ENCODE measurements at places on chromosomes 3 and 15. TPM values are rescaled to one million over a fixed set of nuclear protein-coding genes. Genes with fewer than 3 reads are reported as not detected.

GRCh38 chr3:50156549-50157493 is 1.7 kb downstream of the SEMA3F start:
- no peak for DNase-seq

- DNase-seq = no peak
Observed at GRCh38 chr3:187746442-187747281, 1.4 kb upstream of the BCL6 start.

DNA sequence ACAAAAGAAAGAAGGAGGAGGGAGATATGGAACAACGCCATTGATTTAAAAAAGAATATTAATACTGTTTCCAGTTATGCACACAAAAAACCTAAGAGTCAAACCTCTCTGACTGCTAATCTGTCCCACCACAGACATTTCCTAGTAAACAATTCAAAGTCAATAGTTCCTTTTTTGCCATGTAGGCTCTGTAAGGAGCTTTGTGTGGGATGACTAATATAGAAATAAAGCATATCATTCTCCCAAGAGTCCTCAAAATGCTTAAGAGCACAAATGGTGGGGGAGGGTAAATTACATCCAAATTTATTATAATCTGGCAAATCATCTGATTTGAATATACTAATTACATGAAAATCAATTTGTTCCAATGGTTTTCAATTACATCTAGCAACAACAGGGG is 155.9 kb upstream of the CNTN4 start:
- DNase-seq = no peak

Gene SMC4
- polyA plus RNA-seq = 104 TPM

DNA sequence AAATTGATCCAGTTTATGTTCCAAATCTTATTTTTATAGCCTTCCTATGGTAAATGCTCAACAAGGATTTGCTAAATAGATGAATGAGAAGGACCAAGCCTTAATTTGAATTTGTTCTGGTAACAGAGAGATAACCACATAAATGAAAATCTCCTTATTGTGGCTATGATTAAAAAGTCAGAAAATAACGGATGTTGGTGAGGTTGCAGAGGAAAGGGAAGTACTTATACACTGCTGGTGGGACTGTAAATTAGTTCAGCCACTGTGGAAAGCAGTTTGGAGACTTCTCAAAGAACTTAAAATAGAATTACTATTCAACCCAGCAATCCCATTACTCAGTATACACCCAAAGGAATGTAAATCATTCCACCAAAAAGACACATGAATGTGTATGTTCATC is 26.2 kb downstream of the AAGAB start:
- DNase-seq = no peak

Gene LPP
- 22.1 TPM for polyA plus RNA-seq

Gene ROPN1
- polyA plus RNA-seq = 0.12 TPM

Gene CPEB1
- 3.1 TPM for polyA plus RNA-seq

GRCh38 chr3:173287361-173287760 is 110.2 kb upstream of the NLGN1 start:
- DNase-seq = no peak

DNA sequence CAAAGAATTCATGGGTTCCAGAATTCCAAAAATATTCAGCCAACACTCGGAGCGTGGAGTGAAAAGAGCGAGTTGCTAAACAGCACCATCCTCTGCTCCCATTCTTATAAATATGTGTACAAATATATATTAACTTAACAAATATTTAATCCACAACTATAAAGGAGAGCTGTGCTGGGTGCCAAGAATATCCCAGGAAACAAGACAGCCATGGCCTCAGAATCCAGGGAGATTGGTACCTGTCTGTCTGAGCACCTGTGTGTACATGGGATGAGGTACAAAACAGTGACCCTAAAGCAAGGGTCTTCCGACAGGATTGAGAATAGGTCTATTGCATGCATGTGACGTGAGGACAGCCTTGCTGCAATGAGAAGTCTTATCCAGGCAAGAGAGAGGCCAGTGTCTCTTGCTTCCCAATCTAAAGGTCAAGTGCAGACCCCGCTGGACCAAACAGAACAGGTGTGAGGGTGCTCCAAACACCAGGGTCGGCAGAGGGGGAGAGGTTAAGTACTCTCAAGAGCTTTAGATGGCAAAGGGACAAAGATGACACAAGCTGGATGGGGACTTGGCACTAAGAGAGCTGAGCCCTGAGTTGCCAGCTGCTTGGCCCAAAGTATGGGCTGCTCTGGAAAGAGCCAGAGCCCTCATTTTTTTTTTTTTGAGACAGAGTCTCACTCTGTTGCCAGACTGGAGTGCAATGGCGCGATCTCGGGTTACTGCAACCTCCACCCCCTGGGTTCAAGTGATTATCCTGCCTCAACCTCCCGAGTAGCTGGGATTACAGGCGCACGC is 36.2 kb downstream of the HOMER2 start:
- DNase-seq = no peak

GRCh38 chr15:50916400-50916799 is 7.9 kb downstream of the AP4E1 start:
- DNase-seq = no peak

- no peak for DNase-seq
Observed at GRCh38 chr15:89370120-89370977, 35.7 kb upstream of the POLG start.

DNA sequence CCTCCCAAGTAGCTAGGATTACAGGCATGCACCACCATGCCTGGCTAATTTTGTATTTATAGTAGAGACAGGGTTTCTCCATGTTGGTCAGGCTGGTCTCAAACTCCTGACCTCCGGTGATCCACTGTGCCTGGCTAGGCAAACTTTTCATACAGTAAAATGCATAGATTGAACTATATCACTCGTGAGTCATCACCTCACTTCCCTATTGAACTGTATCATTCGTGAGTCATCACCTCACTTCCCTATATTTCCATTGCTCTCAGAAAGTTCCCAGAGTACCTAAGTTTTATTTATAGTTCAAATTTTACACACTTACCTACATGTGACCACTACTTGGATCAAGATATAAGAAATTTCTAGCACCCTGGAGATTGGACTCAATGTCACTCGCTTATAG is 73.6 kb upstream of the ACAD9 start:
- DNase-seq = no peak

DNA sequence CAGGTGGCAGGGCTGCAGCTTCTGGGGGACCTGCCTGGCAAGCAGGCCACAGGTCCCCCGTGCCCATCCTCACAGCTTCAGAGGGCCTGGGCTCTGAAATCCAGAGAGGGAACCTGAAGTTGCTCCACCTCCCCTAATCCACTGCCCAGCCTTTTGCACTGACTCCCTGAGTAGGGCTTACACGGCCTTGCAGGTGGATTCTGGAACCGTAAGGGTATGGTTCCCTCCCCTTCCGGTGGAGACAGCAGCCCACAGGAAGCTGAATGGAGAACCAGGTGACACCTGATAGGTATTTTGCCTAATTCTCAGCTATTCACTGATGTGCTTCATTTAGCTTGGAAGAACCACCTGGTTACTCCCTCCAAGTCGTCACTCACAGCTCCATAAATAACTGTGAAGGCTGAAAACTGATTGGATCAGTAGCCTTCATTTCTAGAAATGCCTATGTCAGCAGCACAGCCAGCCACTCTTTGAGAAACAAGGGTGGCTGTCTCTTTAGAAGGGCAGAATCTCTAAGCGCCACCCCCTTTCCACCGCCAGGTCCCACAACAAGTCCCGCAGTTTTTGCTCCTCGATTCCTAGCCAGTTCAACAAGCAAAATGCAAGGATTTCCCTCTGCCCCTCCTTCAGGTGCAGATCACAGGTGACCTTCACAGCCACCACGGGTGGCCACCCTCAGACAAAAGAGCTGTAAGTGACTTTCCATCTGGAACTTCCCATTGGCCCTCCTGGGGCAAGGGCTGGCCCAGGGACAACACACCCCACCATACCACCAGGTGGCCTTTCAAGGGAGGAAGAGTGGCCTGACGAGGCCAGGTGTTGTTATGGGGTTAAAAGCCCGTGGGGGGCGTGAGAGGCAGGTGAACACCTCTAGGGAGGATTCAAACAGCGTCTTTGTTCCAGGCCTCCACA is 112.9 kb downstream of the SEC22A start:
- DNase-seq = no peak

Gene NOX5
- 1.4 TPM for polyA plus RNA-seq

DNA sequence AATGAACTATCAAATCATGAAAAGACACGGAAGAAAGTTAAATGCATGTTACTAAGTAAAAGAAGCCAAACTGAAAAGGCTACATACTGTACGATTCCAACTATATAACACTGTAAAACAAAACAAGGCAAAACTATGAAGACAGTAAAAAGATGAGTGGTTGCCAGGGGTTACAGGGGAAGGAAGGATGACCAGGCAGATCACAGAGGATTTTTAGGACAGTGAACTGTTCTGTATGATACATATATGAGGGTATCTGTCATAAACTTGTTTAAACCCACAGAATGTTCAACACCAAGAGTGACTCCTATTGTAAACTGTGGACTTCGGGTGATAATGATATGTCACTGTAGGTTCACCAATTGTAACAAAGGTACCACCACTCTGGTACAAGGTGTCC is 60.6 kb downstream of the CHSY1 start:
- DNase-seq = no peak

Gene KNL1
- 20.3 TPM for polyA plus RNA-seq

- DNase-seq = no peak
Observed at GRCh38 chr15:48842501-48842900, 31.6 kb upstream of the CEP152 start.

GRCh38 chr3:82274897-82275296 is 513.5 kb upstream of the GBE1 start:
- no peak for DNase-seq

Gene FSTL1
- 630 TPM for polyA plus RNA-seq

- no peak for DNase-seq
Observed at GRCh38 chr3:43478118-43478785, 143.6 kb downstream of the ANO10 start.

Gene EDC3
- 37.5 TPM for polyA plus RNA-seq

Gene HRG
- polyA plus RNA-seq = 1.9 TPM

DNA sequence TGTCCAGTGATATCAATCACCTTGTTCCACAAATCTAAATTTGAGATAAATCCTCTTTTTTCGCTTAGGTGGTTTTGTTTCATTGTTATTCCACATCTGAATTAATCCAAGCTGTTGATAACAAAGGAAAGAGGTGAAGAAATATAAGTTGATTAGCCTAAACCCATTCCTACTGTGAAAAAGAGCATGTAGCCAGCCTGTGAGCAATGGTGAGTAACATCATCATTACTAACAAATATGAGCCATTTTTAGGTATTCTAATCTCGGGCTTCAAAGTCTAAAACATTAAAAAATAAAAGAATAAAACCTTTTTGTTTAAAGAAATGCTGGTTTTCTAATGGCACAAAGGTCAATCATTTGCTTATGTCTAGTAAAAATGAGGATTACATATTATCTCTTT is 52.1 kb upstream of the P3H2 start:
- DNase-seq = no peak

Gene COPB2
- polyA plus RNA-seq = 150 TPM

Gene BOC
- polyA plus RNA-seq = 27.3 TPM

Gene GABRG3
- polyA plus RNA-seq = 1.9 TPM

GRCh38 chr15:33831646-33832045 is 136.7 kb upstream of the CHRM5 start:
- no peak for DNase-seq

Gene DPH6
- polyA plus RNA-seq = 14.3 TPM

DNA sequence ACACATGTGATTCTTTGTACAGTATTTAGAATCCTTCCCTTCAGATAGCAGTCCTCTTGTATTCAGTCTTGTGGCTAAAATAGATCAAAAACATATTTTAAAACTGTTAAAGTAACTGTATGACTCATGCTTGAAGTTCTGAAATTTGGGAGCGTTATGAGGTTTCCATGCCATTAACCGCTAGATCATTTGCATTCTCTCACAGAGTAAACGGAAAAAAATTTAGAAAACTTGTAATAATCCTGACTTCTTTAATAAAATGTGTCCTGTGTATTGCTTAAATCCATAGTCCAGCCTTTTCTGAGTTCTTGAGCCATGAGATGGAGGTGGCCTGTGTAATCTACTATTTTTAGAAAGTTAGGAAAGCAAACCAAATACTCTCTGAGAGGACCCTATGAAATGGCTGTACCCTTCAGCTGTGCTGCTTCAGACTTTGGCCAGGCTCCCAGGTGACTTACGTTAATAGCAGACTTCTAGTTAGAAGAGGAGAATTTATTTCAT is 33.8 kb downstream of the MBNL1 start:
- DNase-seq = no peak

Gene TUSC2
- 26.6 TPM for polyA plus RNA-seq

Gene ST8SIA2
- polyA plus RNA-seq = 6.0 TPM

GRCh38 chr15:23686466-23687142 is 501 bp downstream of the NDN start:
- no peak for DNase-seq

GRCh38 chr3:85939074-85939482 is 980.3 kb downstream of the CADM2 start:
- DNase-seq = no peak

GRCh38 chr3:42090973-42091731 is at the start of gene TRAK1:
Gene TRAK1, plus strand, starts transcription at chr3:42091357. Its CDS starts 113 bp downstream, at chr3:42091470.
- DNase-seq = no peak

GRCh38 chr15:70264738-70265465 is 167.2 kb upstream of the TLE3 start:
- no peak for DNase-seq

DNA sequence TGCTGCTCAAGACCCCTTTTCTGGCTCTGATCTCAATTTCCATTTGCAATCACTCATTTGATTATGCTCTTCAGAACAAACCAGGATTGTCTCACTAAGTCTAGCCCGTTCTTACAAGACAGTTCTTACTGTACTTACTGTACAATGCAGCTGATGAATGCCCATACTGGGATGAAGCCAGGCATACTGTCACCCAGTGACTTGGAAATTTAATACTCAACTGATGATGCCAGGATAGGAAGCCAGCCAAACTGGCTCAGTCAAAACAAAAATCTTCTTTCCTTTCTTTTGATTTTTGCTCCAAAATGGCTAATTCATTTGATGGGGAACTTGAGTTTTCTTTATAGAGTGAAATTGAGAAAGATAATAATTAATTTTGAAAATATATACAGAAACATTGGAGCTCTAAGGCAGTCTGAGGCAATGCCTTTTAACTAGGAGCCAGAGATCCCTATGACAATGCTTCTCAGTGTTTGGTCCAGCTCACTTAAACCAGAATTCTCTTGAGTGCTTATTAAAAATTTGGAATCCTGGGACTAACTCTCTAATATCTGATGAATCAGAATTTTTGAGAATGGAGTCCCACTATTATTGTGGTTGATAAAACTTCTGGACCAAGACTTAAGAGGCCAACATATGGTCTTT is 265.6 kb upstream of the THBS1 start:
- DNase-seq = no peak

DNA sequence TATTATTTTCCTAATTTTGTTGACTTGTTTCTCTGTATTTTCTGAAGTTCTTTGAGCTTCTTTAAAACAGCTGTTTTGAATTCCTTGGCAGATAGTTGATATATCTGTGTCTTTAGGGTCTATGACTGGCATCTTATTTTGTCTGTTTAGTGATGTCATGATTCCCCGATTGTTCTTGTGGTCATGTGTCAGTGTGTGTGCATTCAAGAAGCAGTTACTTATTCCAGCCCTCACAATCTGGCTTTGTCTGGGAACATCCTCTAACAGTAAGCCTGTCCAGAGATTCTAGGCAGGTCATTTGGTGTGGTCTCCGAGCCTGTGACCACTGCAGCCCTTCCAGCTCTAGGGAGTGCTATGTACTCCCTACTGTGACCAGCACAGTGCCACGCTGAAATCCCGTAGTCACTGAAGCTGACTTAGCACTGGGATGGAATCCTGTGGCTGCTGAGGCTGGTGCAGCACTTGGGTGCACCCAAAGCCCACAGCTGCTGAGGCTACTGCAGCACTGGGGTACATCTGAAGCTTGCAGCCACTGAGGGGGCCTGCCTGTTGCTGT is 6.7 kb downstream of the LNP1 start:
- no peak for DNase-seq

GRCh38 chr15:65926459-65926858 is 57.2 kb downstream of the RAB11A start:
- DNase-seq = no peak

All from left renal cortex interstitium (tissue), 4 donors.